ENCODE measurements at places on chromosomes 16 and 17. TPM values are rescaled to one million over a fixed set of nuclear protein-coding genes. Genes with fewer than 3 reads are reported as not detected.

The GINS3 gene
- 8.6 TPM for polyA plus RNA-seq

The KRTAP4-4 gene
- not detected for polyA plus RNA-seq

The C17orf107 gene
- 0.58 TPM for polyA plus RNA-seq

The EPX gene
- polyA plus RNA-seq: not detected
